T-helper 17 cell (primary cell): ENCODE measurements at places on chromosomes 12 and 14. TPM values are rescaled to one million over a fixed set of nuclear protein-coding genes. Genes with fewer than 3 reads are reported as not detected.
A peak's percentile ranks its signal among the peaks of the same experiment; 100 is the strongest.

GRCh38 chr12:19003987-19004619 lies 125.4 kb upstream of the PLEKHA5 start:
- DNase-seq, result no peak
- no peaks in the 10 kb centered on the region for H3K4me1 ChIP-seq
- no peak overlapping the region for H3K4me3 ChIP-seq
- H3K36me3 ChIP-seq, result no peaks in the 10 kb centered on the region
- peaks cover 4% of the 10 kb centered on the region for H3K27me3 ChIP-seq

DNA sequence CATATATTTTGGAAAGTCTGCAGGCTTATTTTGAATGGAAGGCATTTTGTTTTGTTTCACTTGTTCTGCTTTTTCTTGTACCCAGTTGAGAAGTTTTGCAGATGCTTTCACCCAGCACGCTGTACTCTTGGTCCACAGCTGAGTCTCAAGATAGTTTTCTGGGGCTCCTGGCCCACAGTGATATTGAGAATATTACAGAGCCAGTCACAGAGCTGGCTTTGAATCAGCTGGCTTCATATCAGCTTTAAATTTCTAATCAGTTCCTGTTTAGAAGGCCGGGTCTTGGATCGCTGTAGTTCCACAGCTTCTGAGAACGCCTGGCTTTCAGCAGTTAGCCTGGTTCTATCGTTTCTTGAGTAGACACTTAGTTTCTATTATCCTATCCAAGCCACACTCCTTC lies 32.5 kb upstream of the PARP11 start:
- peaks cover 16% of the 10 kb centered on the region for H3K4me1 ChIP-seq
- peak overlapping the region; percentile 85 for H3K4me3 ChIP-seq
- no peak for DNase-seq
- H3K36me3 ChIP-seq, result no peaks in the 10 kb centered on the region
- peak overlapping the region; percentile 89 for H3K27ac ChIP-seq
- no peaks in the 10 kb centered on the region for H3K27me3 ChIP-seq

LRRIQ1 gene
- total RNA-seq, result not detected

DNA sequence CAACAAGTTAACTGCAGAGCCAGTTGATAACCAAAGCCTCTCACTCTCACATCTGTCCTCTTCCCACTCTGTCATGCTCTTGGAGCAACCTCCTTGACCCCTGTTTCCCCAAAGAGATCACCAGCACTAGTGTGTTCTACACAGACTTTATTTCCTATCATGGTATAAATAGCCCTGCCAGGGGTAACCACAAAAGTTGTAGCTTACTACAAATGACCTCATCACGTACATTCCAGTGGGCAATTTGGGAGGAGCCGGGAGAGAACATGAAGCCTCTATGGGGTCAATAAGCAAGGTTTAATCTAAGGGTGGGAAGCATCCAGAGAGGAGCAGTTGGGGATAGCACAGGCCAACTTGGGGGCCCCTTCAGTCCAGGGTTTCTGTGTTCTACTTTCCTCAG lies 186.5 kb downstream of the KCNA5 start:
- peaks cover 3% of the 10 kb centered on the region for H3K4me1 ChIP-seq
- DNase-seq, result no peak
- no peaks in the 10 kb centered on the region for H3K36me3 ChIP-seq
- H3K27ac ChIP-seq, result no peak overlapping the region

DNA sequence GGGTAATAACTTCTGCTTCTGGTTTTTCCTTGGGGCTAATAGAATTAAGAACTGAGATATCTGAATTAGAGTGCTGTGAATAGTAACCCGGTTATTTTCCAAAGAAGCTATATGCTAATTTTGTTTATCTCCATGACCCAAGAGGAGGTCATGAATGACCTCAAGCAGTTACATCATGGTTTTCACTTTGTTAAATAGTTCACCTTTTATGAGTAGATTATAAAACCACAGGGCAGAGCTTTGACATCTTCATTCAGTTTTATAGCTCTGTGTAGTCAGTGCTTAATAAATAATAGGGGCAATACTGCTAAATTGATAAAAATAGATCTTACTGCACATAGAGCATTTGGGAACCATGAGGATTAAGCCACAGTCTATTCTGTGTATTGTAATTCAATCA lies 462.2 kb downstream of the LRIG3 start:
- no peak overlapping the region for H3K27ac ChIP-seq
- H3K36me3 ChIP-seq, result no peaks in the 10 kb centered on the region
- no peak for DNase-seq
- peaks cover 24% of the 10 kb centered on the region for H3K27me3 ChIP-seq
- H3K4me3 ChIP-seq, result no peak overlapping the region

DNA sequence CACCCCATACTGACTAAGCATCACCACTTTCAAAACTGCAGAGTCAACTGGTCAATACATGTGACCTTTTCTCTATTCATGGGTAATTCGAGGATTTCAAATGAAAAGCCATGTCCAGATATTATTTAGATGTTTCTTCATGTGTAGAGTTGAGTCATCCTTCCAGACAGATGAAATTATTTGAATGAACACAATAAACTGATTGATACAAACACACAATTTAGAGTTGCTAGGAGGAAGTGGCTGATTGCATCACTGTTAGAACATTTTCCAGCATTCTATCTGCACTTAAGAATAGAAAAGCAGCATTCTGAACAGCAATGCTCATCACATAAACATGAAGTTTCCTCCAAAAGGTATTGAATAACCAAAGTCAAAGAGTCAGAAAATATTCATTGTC lies 273.5 kb upstream of the SOX5 start:
- no peak overlapping the region for H3K4me3 ChIP-seq
- H3K36me3 ChIP-seq, result no peaks in the 10 kb centered on the region
- no peak overlapping the region for H3K27ac ChIP-seq
- H3K4me1 ChIP-seq, result no peaks in the 10 kb centered on the region

DNA sequence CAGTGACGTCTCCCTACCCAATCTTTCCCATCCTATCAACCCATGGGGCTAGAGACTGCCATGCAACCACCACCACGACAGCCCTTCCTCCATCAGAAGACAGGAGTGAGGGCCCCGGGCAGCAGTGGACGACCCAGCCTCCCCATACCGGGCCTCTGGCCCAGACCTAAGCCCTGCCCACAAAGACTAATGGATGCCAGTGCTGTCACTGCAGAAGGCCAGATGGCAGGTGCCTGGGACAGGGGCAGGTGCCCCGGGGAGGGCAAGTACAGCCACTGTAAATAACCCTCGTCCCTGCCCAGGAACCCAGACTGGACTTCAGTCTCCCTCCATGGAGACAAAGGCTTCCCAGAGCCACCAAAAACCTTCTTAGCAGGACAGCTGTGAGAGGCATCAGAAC lies 20.3 kb upstream of the HSPB8 start:
- no peak overlapping the region for H3K27ac ChIP-seq
- no peaks in the 10 kb centered on the region for H3K4me1 ChIP-seq
- peaks cover 2% of the 10 kb centered on the region for H3K36me3 ChIP-seq
- no peak for DNase-seq
- H3K4me3 ChIP-seq, result no peak overlapping the region
- peaks cover 12% of the 10 kb centered on the region for H3K27me3 ChIP-seq

- H3K27ac ChIP-seq, result no peak overlapping the region
- H3K4me1 ChIP-seq, result no peaks in the 10 kb centered on the region
- H3K27me3 ChIP-seq, result no peaks in the 10 kb centered on the region
- no peak overlapping the region for H3K4me3 ChIP-seq
- H3K36me3 ChIP-seq, result no peaks in the 10 kb centered on the region
- DNase-seq, result no peak
These were observed 20.8 kb upstream of the SAV1 start for GRCh38 chr14:50688875-50689274.

GPR135 gene
- total RNA-seq, result 1.7 TPM

DNA sequence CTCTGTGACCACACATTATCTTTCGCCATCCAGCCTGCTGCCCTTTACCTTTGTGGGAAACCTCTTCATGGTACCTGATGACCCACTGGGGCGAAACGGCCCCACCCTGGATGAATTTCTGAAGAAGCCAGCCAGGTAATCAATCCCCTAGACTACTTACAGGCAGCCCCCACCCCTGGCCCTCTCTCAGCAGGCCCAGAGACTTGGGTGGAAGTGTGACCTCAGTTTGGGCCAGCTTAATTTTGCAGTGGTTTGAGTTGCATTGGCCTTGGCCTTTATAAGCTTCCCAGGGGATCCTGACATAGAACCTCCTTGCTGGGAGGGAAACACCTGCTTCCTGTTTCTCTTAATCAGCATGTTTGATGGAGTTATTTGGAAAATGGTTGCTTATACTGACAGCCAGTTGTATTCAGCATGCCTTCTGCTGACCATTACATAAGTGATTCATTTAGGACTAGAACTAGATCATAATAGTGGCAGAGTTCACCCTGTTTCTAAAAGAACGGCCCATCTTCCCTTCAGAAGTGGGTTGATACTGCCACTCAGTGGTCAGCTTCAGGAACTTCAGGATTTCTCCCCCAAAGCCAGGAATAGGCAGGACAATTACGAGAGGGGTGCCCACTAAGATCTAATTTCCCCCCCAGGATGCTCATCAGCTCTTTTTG lies 6.1 kb downstream of the SDR39U1 start:
- no peak for DNase-seq
- peaks cover 38% of the 10 kb centered on the region for H3K4me1 ChIP-seq
